ENCODE measurements at places on chromosomes 2 and 18.

DNA sequence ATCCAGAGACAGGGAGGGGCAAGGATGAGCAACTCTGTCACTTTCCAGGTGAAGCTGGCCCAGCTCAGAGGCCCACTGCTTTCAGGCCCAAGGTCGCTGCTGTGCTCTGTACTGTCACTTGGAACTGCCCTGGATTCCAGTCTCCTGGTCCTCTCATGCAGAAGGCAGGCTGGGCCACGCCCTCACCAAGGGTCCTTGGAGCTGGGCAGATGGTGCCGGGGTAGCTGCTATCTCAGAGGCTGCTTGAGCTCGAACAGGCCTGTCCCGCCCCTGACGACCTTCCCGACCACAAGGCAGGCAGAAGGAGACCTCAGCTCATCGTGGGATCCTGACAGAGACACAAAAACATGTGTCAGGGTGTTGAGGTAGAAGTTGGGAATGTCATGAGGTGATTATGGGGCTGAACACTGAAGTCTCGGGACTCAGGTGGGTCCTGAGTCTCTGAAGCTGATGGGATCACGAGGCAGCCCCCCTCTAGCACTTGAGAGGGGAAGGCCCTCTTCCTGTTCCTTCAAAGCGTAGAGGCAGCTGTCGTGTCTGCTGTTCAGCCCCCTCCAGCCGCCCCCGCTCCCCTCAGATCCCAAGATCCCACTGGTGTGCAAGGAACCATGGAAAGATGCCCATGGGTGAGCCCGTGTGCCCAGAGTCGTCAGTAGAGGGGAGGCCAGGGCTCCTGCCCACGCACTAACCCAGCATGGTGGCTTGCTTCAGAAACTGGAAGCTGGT lies 78.3 kb downstream of the POLR1A start:
- no peak for DNase-seq

DNA sequence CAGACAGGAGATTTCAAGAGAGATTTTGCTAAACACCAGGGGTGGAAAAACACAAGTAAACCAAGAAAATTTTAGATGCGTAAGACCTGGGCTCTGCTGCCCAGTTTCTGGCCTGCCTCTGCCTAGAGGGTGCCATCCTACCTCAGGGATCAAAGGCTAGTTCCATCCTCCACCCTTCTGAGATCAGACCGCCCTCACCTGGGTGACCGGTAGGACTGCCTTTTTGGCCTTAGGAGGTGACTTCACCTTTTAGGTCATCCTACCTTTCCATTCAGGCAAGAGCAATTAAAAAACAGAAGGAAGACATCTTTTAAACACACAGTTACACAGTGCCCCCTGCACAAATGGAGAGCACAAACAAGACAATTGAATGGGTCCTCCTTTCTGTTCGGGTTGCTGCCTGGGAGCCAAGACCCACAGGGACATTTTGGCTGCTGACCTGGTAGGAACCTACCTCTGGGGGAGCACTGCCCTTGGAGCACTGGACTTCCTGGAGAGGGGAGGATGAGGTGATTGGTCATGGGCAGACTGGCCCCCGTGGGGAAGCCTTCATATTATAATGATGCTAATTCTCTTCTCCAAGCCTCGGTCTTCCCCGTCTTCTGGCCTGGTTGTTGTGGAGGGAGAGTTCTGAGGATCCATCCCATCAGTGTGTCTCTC lies 3.1 kb downstream of the PSD4 start:
- no peak for DNase-seq

DNA sequence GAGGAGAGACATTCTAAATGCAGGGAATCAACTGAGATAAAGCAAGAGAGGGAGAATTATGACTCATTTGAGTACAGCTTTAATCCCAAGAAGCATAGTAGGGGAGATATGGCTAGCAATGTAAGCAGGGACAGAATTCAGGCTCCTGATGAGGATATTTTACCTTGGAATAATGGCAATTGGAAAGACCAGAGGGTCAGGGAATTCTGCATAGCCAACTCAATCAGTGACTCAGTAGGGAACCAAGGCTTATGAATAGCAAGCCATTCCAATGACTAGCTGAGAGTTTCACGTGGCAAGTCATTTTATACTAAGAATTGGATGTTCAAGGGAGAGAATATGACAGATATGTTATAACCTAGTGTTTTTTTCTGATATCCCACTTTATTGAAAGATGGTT lies 563.8 kb upstream of the NETO1 start:
- DNase-seq: no peak

DNA sequence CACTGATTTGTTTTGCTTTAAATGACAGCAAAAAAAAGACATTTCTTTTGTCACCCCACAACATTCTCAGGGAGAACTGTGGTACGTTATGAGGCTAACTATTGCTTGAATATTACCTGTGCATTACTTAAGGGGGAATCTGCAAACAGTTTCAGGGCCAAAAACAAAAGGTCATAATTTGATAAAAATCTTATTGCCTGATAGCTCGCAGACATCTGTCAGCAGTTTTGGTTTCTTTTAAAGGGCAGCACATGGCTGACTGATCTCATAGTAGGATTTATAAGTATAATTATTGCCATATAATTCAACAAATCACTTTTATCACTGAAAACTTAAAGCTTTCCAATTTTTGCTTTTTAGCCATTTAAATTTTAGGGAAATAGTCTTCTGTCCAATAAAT lies 226.4 kb upstream of the VWC2L start:
- DNase-seq: no peak

DNA sequence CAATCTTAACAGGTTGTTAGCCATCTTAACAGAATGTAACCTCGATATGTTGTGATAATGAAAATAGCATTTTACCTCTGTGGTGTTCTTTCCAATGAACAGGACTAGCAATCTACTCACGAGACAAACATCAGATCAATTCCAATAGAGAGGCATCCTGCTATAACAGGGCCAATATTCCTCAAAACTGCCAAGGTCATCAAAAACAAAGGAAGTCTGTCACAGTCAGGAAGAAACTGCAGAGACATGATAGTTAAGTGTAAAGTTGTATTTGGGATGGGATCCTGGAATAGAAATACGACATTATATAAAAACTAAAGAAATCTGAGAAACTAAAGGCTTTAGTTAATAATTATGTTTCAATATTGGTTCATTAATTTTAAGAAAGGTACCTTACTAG lies 588.9 kb upstream of the NETO1 start:
- no peak for DNase-seq

GRCh38 chr2:152406119-152406835 lies 71.3 kb downstream of the FMNL2 start:
- no peak for DNase-seq

GRCh38 chr2:230863031-230863430 lies 1.7 kb upstream of the ITM2C start:
- DNase-seq: no peak

- peak; percentile 31 for DNase-seq
Observed at GRCh38 chr2:30867385-30867784, 60.1 kb upstream of the CAPN13 start.

- no peak for DNase-seq
Observed at GRCh38 chr2:146952696-146953095, 892.1 kb upstream of the ACVR2A start.

- DNase-seq: peak; percentile 31
Observed at GRCh38 chr2:42328148-42328833, 32.7 kb downstream of the COX7A2L start.

GRCh38 chr2:239291475-239292350 lies 109.1 kb downstream of the HDAC4 start:
- no peak for DNase-seq

GRCh38 chr2:135863233-135863632 lies 13.0 kb downstream of the MCM6 start:
- no peak for DNase-seq

DNA sequence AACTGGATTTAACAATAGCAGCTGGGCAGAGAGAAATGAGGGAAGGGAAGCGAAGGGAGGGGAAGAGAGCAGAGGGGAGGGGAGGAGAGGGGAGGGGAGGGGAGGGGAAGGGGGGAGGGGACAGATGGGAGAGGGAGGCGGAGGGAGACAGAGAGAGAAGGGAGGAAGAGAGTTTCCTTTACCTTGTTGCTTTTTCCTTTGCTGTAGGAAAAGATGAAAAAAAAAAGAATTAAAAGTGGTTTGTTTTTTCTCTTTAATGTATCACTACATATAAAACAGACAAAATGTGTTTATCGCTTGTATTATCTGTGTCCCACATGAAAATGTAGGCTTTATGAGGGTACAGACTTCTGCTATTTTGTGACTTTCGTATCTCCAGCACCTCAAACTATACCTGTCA lies 190.4 kb upstream of the KYNU start:
- DNase-seq: no peak

DNA sequence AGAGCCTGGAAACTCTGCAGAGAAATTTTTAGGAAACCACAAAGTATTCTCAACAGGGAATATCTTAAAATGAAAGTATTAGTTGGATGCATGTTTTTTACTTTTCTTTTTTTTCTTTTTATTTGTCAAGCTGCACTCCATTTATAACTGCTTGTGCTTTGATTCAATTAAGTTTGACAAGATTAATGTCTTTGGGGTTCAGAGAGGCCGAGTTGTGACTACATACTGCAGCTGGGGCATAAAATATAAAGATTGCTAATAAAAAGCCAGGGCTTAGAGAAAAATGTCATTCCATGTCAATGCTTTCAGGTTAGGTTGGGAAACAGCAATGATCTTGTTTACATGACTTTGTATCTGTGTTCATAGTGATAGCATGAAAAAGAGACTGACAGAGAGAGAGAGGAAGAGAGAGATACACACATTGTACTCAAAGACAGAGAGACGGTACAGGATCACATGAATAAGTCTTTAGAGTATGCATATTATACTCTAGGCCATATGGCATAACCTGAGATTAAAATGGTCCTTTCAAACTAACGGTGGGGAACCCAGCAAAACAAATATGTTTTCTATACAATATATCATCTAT lies 1022.3 kb upstream of the CNTNAP5 start:
- no peak for DNase-seq

- DNase-seq: peak; percentile 59
Observed at GRCh38 chr18:39841482-39842365, 2113.3 kb upstream of the PIK3C3 start.

DNA sequence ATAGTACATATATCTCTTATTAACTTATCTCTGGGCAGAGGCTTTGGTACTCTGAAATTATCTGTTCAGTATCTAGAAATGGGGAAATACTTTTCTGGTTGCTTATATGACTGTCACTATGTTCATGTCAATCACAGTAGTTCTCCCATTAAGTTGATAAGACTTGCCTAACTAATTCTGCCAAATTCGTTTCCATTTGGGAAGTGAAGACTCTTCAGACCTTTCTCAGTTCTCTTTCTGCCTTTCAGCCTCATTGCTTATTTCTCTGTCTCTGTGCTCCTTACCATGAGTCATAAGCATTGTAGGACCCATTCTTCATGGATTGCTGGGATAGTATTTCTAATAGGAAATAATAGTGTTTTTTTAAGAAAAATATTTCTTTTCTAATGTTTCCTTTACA lies 113.5 kb downstream of the PHLPP1 start:
- no peak for DNase-seq

- DNase-seq: no peak
Observed at GRCh38 chr2:136112317-136113208, 5.4 kb downstream of the CXCR4 start.

GRCh38 chr2:118179445-118179844 lies 91.2 kb downstream of the INSIG2 start:
- DNase-seq: no peak

DNA sequence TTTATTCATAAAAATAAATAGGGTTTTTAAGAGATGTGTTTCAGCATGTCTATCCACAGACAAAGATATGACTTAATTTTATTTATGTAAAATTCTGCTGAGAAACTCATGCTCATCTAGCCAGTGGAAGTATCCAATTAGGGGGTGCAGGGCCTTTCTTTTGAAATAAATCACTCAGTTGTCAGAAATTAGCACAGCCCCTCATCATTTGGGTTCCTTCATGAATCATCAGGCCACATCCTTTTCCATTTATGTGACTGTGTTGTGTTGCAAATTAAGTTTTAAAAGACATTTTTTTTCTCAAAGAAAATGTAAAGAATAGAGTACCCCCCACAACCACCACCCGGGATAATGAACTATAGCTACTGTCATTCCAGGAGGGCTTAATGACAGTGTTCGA lies 185.8 kb downstream of the NRP2 start:
- no peak for DNase-seq

DNA sequence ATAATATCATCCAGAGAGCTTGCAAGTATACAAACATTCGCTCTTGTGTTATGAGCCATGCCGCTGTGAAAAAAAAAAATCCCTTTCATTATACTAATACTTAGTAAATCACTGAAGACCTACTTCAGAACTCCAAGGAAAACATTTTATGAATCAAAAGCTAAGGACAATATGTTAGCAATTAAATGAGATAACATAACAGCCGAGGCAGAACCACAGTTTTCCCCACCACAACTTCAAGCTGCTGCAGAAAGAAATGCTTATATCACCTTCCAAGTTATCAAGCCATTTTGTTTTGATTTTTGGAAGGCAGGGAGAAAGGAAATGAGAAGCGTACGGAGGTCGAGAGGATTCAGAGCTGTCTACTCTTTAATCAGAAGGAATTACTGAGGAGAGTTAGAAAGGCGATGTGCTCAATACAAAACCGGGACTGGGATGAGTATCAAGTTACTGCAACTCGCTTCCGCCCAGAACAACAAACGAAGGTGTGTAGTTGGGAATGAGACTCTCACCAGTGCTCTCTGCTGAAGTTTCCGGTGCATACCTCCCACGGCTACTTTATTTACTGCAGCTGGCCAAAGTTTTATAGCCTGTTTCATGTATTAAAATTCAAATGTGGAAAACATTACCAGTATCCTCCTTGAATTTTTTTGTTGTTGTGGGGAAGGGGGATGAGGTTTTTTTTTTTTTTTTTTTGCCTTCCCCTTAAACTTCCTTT lies 292.2 kb upstream of the CCDC68 start:
- peak; percentile 74 for DNase-seq

- DNase-seq: no peak
Observed at GRCh38 chr18:61736133-61736532, 156.7 kb downstream of the RNF152 start.

DNA sequence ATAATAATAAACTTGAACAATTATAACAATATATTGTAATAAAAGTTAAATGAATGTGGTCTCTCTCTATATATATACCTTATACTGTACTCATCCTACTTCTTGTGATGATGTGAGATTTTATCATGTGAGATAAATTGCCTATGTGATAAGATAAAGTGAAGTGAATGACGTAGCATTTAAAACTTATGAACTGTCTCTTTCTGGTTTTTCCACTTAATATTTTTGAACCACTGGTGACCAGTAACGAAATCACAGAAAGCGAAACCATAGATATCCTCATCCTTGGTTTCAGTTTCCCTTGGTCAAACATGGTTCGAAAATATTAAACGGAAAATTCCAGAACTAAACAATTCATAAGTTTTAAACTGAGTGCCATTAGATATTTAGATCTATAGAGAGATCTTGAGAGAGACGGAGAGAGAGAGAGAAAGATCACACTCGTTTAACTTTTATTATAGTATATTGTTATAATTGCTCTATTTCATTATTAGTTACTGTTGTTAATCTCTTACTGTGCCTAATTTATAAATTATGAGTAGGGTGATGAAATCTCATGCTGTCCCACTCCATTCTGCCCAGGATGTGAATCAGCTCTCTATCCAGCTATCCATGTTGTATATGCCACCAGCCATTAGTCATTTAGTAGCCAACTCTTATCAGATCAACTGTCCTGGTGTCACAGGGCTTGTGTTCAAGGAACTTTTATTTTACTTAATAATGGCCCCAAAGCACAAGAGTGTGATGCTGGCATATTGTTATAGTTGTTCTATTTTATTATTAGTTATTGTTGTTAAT lies 156.8 kb downstream of the THADA start:
- DNase-seq: peak; percentile 69

GRCh38 chr2:5290900-5291546 lies 401.2 kb upstream of the SOX11 start:
- DNase-seq: no peak

Data from RPMI7951 (cell line).